ENCODE measurements at places on chromosomes 1 and 21. TPM values are rescaled to one million over a fixed set of nuclear protein-coding genes. Genes with fewer than 3 reads are reported as not detected.

Gene AMY1A
- total RNA-seq, result not detected

Gene PRMT6
- total RNA-seq, result 18.8 TPM

Gene TCEA3
- total RNA-seq, result 15.7 TPM

Gene HEYL
- 11.8 TPM for total RNA-seq
